ENCODE measurements at places on chromosomes 11 and 22.

DNA sequence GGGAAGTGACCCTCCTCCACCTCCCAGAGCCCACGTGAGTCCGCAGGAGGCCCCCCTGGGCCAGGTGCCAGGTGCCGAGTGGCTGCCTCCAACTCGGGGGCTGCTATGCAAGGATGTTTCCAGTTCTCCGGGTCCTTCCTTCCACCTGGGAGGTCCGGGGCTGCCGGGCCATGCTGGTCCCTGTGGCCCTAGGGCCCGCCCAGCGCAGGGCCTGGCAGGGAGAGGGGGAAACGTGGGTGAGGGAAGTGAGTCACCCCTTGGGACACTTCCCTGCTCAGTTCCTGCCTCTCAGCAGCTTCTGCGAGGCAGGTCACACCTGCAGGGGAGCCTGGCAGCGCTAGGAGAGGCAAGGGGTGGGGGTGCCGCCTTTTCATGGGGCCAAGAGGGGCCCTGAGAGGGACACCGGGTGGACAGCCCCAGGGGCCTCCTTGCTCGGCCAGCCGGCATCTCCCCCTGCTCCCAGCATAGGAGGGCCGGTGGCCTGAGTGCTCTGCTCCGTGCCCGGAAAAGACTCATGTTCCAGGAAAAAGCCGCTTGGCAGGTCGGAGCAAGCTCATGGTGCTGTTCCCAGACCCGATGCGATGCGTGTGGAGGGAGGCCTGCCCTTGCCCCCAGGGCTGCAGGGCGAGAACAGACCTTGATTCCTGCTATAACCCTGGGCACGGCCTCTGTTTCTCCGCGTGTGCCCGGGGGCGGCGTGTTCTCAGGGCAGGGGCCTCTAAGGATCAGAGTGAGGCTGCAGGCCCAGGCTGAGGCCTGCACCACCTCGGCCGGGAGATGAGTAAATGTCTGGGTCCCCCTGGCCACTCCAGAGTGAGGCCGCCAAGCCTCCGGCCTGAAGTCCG, 30.3 kb upstream of the WNT7B start:
- no peak for DNase-seq

- no peak for DNase-seq
Observed at GRCh38 chr11:118223992-118224391, 819 bp downstream of the JAML start.

GRCh38 chr11:44139565-44140330, 44.3 kb downstream of the EXT2 start:
- DNase-seq: no peak

- DNase-seq: no peak
Observed at GRCh38 chr11:79525257-79525656, 84.4 kb upstream of the TENM4 start.

- DNase-seq: no peak
Observed at GRCh38 chr11:35106595-35106994, 32.4 kb upstream of the CD44 start.

- peak; percentile 8 for DNase-seq
Observed at GRCh38 chr11:123576501-123576900, 77.9 kb downstream of the SCN3B start.

DNA sequence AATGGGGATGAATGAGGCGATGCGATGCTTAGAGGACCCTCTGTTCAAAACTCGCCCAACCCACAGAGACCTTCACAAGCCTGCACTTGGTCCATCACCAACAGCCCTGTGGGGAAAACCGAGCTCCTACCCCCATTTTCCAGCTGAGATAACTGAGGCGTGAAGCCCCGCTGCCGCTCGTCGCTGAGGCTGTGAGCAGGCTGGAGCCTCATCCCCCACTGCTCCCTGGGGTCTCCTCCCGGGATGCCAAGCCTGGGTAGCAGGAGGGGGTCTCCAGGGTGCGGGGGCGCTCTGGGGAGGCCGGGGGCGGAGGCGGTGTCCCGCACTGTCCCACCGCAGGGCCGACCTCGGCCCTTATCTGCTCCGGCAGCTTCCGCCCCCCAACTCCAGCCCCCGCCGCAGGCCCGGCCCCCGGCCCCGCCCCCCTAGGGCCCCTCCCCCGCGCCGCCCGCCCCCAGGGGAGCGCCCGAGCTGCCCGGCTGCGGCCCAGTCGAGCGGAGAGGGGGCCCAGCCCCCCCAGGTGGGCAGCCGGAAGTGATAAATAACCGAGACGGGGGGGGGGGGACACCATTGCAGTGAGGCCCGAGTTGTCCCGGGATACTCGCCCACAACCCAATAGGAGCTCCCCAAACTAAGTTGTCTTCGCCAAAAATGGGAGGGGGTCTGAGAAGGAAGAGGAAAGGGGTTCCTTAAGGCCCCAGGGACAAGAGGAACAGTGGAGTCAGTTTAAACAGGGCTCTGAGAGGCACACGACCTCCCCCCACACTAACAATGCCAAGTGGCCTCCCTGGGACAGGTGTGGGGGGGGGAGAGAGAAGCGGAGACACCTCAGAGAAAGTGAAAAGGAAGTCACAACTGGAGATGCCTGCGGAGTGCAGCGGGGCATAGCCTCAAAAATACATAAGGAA, 8.3 kb upstream of the SLC39A13 start:
- DNase-seq: no peak

DNA sequence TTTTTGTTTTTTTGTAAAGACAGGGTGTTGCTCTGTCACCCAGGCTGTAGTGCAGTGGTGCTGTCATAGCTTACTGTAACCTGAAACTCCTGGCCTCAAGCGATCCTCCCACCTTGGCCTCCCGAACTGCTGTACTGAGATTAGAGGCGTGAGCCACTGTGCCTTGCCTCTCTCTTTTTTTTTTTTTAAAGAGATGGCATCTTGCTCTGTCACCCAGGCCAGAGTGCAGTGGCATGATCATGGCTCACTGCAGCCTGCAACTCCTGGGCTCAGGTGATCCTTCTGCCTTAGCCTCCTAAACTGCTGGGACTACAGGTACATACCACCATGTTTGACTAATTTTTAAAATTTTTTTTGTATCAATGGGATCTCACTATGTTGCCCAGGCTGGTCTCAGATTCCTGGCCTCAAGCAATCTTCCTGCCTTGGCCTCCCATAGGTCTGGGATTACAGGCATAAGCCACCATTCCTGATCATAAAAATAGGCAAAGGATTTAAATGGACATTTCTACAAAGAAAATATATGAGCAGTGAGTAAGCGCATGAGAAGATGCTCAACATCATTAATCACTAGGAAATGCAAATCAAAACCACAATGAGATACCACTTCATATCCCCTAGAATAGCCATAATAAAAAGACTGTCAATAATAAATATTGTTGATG, 17.3 kb upstream of the CLNS1A start:
- no peak for DNase-seq

- DNase-seq: peak; percentile 89
Observed at GRCh38 chr22:46280999-46281623, 13.3 kb downstream of the TTC38 start.

DNA sequence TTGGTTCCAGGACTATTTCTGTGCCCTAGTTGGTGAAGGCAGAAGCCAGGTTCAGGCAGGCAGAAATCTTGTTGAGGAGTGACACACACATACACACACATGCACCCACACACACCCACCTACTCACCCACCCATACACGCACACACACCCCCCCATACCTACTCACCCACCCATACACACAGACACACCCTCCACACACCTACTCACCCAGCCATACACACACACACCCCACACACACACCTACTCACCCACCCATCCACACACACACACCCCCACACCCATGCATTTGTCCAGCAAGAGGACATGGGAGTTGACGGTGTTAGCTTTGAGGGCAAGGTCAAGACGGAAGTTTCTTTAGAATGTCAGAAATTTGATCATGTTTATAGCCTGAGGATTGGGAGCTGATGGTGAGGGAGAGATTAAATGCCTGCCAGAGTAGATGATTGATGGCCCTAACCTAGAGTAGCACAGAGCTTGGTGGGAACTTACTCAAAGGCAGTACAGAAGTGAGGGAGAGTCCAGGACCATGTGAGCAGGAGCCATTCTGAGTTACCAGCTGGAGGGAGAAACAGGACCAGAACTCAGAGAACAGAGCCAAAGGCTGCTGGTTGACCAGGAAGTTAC, 68.9 kb downstream of the CYB5R2 start:
- DNase-seq: no peak

DNA sequence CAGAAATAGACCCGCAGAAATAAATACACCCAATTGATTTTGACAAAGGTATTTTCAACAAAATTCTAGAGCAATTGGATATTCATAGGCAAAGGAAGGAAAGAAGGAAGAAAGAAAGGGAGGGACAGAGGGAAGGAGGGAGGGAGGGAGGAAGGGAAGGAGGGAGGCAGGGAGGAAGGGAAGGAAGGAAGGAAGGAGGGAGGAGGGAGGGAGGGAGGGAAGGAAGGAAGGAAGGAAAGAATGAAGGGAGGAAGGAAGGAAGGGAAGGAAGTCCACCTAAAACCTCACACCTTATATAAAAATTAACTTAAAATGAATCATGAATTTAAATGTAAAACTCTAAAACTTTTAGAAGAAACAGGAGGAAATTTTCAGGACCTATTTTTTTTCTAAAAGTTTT, 94.2 kb upstream of the USP47 start:
- no peak for DNase-seq

DNA sequence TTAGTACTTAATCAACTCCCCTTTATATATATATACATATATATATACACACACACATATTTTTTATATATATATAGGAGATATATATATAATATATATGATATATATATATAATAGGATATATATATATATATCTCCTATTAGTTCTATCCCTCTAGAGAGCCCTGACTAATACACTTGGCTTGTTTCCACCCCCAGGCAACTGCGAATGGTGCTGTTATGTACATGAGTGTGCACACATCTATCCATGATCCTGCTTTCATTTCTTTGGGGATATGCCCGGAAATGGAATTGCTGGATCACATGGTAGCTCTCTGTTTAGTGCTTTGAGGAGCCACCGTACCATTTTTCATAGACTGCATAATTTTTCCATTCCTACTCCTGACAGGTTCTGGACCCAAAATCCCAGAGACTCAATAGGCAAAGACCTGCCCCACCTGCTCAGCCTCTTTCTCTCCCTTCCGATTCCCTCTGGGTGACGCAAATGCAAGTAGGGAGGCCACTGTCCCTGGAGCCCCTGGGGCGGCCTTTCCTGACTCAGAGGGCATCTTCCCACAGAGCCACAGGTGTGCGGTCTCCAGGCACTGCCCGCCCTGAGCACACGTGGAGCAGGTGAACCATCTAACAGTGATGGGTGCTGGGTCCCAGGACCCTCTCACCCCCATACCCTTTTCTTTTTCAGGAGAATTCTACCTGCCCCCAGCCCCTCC, 12.0 kb downstream of the FGF3 start:
- DNase-seq: no peak

- DNase-seq: no peak
Observed at GRCh38 chr22:23161029-23161428, 15.8 kb downstream of the RAB36 start.

DNA sequence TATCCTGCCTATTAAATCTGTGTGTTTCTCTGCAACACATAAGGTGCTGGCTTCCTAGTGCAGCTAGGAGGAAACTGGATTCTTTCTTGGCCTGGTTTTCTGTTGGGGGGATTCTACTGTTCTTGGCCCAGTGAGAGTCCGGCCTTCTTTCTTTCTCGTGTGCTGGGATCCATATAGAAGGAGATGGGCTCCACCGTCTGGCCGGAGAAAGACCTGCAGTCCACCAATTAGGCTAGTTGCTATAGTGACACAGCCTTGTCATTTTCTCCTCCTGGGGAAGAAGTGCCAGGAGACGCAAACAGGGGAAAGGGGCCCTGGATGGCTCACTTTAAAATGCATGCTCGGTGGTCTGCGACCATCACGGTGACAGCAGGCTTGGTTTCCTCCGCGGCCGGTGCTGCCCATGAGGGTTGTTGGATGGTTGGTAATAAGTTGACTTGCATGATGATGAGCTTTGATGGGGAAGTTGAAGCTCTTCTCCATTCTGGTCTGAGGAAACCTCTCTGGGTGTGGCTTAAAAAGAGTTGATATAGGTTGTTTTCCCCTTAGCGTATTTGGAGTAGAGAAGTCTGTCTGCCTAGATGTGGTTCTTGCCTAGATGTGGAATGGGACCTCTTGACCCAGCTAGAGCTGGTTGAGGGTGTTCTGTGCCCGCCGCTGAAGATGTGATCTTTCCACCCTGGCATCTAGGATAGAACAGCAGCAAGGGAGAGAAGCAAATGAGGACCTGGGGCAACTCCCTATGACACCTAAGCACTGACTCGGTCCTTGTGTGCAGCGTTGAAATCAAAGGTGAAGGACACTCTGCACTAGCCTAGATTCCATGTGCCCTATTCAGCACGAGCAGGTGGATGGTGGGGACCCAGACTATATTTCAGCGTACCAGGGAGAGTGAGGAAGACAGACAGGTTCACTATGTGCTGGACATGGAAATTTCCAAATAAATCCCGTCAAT, 1335.0 kb downstream of the BRD1 start:
- peak; percentile 60 for DNase-seq

- DNase-seq: no peak
Observed at GRCh38 chr11:125701858-125702621, 21.4 kb upstream of the ACRV1 start.

GRCh38 chr22:35552196-35552842, 11.7 kb downstream of the RASD2 start:
- DNase-seq: no peak

- no peak for DNase-seq
Observed at GRCh38 chr22:20992456-20993303, 9.2 kb downstream of the THAP7 start.

DNA sequence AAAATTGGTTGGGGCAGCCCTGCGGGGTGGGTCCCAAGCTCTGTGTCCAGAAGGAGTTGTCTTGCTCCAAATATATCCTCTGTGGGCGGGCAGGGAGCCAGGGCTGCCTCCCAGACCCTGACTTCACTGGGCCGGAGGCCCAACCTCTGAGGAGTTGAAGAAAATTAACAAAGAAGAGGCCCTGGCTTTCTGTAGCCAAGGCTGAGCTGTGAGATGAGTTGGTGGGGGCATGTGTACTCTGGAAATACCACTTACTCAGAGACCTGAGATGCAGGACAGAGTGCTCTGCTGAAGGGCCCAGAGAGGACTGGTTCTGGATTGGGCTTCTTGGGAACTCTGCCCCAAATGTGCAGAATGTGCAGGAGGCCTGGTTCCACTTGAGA, 96.3 kb downstream of the SWAP70 start:
- DNase-seq: no peak

- peak; percentile 89 for DNase-seq
Observed at GRCh38 chr11:61061081-61061826, 41.0 kb upstream of the CD5 start.

DNA sequence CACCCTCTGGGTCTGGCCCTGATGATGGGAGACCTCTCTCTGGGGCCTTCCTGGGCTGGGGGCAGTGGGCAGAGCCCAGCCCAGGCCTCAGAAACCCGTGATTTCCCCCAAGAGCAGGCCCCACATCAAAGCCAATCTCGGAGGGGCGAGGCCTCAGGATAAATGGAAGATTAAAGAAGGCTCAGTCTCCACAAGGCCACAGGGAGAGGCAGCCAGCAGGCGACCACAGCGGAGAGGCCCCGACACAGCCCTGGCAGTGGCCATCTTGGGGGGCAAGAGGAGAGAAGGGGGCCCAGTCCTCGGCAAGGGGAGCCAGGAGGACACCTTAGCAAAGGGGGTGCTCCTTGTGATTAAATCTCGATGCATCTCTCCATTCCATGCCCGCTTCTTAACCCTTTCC, 12.5 kb upstream of the CREB3L1 start:
- DNase-seq: peak; percentile 38

GRCh38 chr11:73582653-73583052, 15.3 kb downstream of the FAM168A start:
- no peak for DNase-seq

- DNase-seq: peak; percentile 72
Observed at GRCh38 chr22:30212363-30212995, 34.1 kb downstream of the LIF start.
